Natural killer cell (primary cell): ENCODE measurements at places on chromosomes 11 and 22. TPM values are rescaled to one million over a fixed set of nuclear protein-coding genes. Genes with fewer than 3 reads are reported as not detected.

- DNase-seq = peak; percentile 6
Observed at GRCh38 chr11:110797453-110797852, 85.2 kb upstream of the ARHGAP20 start.

DNA sequence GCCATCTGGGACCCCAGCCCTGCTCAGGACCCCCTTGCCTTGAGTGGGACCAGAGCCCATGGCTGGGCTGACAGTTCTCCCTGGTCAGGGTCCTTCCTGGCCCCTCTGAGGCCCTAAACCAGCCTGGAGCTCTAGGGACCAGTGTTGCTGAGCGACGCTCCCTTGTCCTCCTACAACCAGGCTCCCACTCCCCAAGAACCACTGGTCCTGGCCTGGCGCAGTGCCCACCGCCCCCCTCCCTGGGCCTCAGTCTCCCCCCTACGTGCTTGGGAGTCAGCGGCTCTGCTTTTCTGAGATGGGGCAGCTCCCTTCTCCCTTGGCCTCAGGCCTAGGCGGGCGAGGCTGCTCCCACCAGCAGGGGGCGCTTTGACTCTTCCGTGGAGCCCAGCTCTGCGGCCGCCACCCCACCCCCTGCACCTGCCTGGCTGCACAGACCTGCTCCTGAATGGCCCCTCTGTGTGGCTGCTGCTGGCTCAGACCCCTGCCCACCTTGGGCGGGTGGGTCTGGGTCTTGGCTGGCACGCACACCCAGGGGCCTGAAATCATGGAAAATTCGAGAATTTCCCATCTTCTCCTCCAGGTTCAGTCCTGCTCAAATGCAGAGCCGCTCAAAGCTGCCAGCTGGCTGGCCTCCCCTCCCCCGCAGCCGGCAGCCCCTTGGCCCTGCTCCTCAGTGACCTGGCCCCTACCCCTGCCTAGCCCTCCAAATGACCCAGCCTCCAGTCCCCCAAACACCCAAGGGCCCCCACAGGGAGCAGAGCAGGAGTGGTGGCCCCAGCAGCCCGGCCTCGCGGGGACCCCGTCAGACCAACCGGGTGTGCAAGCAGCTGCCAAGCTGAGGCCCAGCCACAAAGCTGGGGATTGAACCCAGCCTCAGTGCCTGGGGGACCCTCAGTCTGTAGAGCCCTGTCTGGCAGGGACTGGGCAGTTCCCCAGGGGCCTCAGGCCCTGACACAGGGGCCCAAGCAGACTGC, 9.1 kb downstream of the PRR33 start:
- peak; percentile 77 for DNase-seq

DNA sequence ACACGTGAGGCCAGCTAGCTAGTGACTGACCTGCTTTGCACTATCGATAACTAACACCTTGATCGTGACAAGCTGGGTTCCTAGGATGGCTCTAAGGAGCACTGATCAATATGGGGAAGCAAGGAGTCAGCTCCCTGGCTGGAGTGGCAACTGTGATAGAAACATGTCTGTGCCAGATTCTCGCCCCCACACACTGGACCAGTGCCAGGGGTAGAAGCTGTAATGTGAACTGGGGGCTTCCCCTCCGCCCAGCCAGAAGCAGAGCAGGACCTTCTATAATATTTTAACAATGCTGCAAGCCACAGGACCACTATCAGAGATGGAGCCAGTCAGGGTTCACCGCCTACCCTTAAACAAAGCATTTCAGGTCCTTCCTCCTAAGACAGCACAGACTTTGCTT, 96.5 kb downstream of the DSCAML1 start:
- no peak for DNase-seq

DNA sequence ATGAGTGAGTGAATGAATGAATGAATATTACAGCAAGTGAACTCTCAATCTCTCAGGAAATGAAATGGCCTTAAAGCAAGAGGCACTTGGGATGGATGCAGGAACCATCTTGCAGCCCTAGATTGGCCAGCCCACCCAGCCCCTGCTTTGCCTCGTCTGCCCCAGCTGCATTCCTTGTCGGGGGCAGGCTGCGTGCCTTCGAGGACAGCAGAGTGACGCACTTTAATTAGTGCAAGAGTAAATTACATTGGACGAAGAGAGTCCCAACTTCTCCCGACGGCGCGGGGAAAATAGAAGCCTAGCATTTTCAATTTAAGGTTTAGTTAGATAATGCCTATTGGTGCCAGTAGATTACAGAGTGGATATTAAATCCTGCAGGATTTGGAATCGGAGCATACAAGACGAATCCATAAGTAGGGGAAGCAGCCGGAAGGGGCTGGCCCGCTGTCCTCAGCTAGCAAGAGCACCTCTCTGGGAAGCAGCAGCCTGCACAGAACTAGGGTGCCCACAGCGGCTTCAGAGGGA, 33.8 kb downstream of the TRIM29 start:
- no peak for DNase-seq

- no peak for DNase-seq
Observed at GRCh38 chr11:60396799-60397198, 540 bp downstream of the MS4A14 start.

Gene MRGPRX3
- not detected for total RNA-seq

DNA sequence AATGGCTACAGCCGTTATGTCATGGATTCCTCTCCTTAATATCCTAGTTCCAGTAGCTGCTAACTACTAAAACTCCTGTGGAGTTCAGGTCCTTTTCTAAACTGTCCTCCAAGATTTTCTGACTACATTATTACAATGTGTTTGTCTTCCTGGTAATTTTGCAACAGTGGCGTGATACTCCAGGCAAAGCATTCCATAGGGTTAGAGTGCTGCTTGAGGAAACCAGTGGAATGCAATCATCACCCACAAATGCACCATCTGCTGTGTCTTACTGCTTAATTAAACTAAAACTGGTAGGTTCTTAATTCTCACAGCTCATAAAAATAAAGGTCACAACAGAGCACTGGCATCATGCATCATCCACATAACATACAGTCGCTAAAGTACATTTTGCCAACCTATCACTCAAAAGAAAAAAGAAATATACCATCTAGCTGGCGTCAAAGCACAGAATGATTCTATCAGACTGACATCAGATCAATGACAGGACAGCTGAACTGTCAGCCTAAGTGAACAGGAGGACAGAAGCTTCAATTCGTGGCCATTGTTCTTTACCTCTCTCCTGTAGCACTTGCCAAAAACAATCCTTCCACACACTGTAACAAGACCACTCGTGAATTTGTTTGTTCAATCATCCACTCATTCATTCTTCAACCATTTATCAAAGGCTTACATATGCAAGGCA, 182.5 kb downstream of the CADM1 start:
- no peak for DNase-seq

GRCh38 chr11:35316161-35316560, 103.2 kb downstream of the SLC1A2 start:
- no peak for DNase-seq

Gene XRRA1
- 14.3 TPM for total RNA-seq

Gene OR2D2
- not detected for total RNA-seq

GRCh38 chr22:25353516-25354445, 134.3 kb downstream of the CRYBB2 start:
- no peak for DNase-seq

GRCh38 chr11:105718641-105719040, 108.8 kb downstream of the GRIA4 start:
- no peak for DNase-seq

Gene SCGB1D4
- not detected for total RNA-seq

- no peak for DNase-seq
Observed at GRCh38 chr22:50118557-50119168, 28.9 kb downstream of the MOV10L1 start.

GRCh38 chr22:43948836-43949406, 6.3 kb upstream of the SAMM50 start:
- DNase-seq = no peak

Gene KCNC1
- total RNA-seq = not detected

DNA sequence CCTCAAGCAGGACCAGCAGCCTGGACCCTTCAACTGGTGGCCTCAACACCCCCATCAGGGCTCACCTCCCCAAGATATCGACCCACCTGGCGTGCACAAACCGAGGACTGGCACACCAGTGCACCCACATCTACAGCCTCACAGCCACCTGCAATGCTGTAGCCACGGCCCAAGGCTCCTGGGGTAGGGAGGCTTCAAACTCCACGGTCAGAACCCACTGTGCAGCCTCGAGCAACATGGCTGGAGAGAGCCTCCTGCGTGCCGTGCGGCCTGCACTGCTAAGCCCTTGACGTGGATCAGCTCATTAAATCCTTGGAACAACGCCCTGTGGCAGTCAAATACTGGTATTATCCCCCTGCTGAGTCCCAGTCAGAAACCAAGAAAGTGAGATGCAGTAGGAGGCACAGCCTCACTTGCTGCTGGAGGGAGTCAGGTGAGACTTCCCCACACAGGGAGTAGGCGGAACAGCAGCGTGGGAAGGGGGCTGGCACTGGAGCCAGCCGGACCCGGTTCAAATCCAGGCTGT, 4.6 kb downstream of the CARD10 start:
- no peak for DNase-seq

DNA sequence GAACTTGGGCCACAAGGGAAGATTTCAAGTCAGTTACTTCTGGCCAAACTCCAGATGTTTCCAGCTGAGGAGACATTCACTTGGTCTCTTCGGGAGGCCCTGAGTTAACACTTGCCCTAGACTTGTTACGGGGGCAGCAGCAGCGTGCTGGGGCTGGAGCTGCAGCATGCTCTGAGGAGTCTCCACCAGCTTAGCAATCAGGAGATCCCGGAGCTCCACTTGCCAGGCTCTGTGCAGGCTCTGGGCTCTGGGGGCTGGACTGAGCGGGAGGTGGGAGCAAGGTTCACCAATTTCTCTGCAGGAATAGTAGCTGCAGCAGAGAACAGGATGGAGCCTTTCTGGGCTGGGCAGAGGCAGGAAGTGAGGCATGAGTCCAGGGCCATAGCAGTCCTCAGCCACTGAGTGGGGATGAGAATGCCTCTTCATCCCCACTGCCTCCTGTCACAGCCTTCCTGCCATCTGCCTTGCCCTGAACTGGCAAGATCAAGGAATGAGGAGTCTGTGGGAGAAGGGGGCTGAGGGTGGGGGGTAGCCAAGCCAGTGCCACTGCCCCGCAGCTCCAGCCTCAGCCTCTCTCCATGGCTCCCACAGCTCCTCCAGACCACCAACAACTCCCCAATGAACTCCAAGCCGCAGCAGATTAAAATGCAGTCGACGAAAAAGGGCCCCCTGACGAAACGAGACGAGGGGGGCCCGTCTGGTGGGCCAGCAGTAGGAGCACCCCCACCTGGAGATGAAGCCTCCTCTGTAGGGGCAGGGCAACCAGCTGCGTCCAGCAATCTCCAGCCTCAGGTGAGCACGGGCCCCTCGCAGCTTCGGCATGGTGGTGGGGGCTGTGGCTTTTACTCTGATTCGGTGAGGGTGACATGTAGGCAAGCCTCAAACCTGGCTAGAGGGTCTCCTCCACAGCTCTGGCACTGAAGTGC, 23.4 kb downstream of the GTPBP1 start:
- no peak for DNase-seq

DNA sequence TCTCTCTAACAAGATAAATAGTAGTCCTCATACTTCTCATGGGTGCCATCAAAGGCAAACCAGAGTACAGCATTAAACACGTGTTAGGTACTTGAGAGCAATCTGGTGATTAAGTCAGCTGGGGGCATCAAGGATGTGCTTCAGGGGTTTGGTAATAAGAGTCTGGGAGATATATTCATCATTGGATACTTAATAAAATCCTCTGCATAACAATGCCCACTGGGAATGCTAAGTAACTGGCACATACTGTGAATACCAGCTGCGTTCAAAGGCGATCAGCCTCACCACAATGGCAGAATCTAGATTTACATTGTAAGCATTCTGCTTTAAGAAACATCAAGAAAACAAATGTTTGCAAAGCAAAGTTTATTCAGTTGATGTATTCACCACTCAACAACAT, 268.6 kb upstream of the PITPNB start:
- no peak for DNase-seq

Gene HBB
- 10.6 TPM for total RNA-seq

DNA sequence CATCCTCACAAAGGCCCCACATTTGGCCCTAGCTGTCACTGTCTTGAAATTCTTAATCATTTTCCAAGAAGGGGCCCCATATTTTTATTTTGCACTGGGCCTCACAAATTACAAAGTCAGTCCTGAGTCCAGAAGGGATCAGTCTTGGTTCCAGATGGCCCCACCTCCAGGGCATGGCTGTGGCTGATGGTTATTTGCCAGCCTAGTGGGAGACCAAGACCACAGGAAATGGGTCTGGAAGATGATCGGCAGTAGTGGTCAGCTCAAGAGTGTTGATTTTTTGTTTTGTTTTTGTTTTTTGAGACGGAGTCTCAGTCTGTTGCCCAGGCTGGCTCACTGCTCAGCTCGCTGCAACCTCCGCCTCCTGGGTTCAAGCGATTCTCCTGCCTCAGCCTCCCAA, 47.1 kb upstream of the EMID1 start:
- DNase-seq = no peak

Gene KIF18A
- total RNA-seq = 6.9 TPM

GRCh38 chr11:10990637-10991193, 132.9 kb upstream of the ZBED5 start:
- no peak for DNase-seq

Gene GGT1
- total RNA-seq = 7.0 TPM

GRCh38 chr11:98568013-98568412, 452.7 kb upstream of the CNTN5 start:
- DNase-seq = no peak

Gene BBOX1
- not detected for total RNA-seq

Gene ABTB2
- 1.1 TPM for total RNA-seq

GRCh38 chr11:114953039-114953438, 274.7 kb downstream of the NXPE2 start:
- DNase-seq = no peak

GRCh38 chr11:58742981-58743880, 11.5 kb upstream of the GLYAT start:
- no peak for DNase-seq

Gene FGF19
- not detected for total RNA-seq

Gene PRG3
- not detected for total RNA-seq

DNA sequence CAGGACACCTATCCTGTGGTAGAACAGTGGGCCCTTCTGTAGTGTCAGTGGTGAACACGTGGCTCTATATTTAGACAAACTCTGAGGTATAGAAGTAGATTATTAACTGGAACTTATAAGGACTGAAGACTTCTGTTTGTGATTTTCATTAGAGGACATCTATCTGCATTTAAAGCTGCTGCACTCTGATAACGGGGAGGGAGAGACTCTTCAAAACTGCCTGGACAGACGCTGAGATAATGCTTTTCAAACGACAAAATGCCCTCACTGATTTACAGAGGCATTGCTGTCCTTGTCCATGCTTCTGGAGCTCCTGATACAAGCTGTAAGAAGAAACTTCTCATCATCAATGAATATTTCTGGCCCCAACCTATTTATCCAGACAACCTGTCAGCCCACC, 425.2 kb downstream of the OPCML start:
- DNase-seq = no peak

GRCh38 chr11:10480026-10480425, 25.0 kb downstream of the AMPD3 start:
- no peak for DNase-seq

- DNase-seq = peak; percentile 99
Observed at GRCh38 chr22:35399678-35400500, at the start of gene MCM5. Gene MCM5 (plus strand): TSS chr22:35400140. CDS start chr22:35400439, 299 bp downstream.

Gene PDE2A
- total RNA-seq = 9.0 TPM

Gene SPTBN2
- 1.1 TPM for total RNA-seq

GRCh38 chr11:64202992-64203391, 3.5 kb upstream of the FERMT3 start:
- no peak for DNase-seq
